ENCODE measurements at places on chromosomes 4 and X. TPM values are rescaled to one million over a fixed set of nuclear protein-coding genes. Genes with fewer than 3 reads are reported as not detected.

The CRMP1 gene
- 2.3 TPM for polyA plus RNA-seq

The CT45A10 gene
- not detected for polyA plus RNA-seq

The PRICKLE3 gene
- 14.2 TPM for polyA plus RNA-seq

The RASSF6 gene
- polyA plus RNA-seq, result 1.6 TPM

The UGT2B11 gene
- not detected for polyA plus RNA-seq

The TLR3 gene
- polyA plus RNA-seq, result 2.1 TPM

The RHOXF2B gene
- not detected for polyA plus RNA-seq

The NDST3 gene
- polyA plus RNA-seq, result 0.02 TPM

The BMX gene
- 0.22 TPM for polyA plus RNA-seq

The EVC gene
- 4.0 TPM for polyA plus RNA-seq
